ENCODE measurements at places on chromosomes 7 and 10. TPM values are rescaled to one million over a fixed set of nuclear protein-coding genes. Genes with fewer than 3 reads are reported as not detected.

Gene CLDN12
- 31.2 TPM for total RNA-seq

Gene EPO
- total RNA-seq = not detected

Gene CFAP58
- 1.4 TPM for total RNA-seq

Gene INTS1
- total RNA-seq = 68.9 TPM

Gene FAM131B
- 1.1 TPM for total RNA-seq

Gene FBXL15
- total RNA-seq = 15.9 TPM

Gene GIGYF1
- total RNA-seq = 23.3 TPM

Gene GRB10
- 24.0 TPM for total RNA-seq

Gene NUTM2B
- total RNA-seq = 0.58 TPM

Gene HTR5A
- total RNA-seq = not detected

Gene PIP
- not detected for total RNA-seq

Gene RHOBTB1
- total RNA-seq = 20.0 TPM

Gene BLNK
- total RNA-seq = not detected

Gene FOXL3
- not detected for total RNA-seq

Gene NOS3
- total RNA-seq = not detected

Gene EN2
- 0.69 TPM for total RNA-seq

Gene PLA2G12B
- not detected for total RNA-seq

Gene TEX36
- total RNA-seq = not detected

Gene SPDYE6
- not detected for total RNA-seq

Gene GGCT
- 54.2 TPM for total RNA-seq

Gene ITPRID1
- not detected for total RNA-seq

Gene BMPER
- total RNA-seq = 4.1 TPM

Gene KCP
- 0.13 TPM for total RNA-seq

Gene ABCC2
- 0.58 TPM for total RNA-seq

Gene ASZ1
- total RNA-seq = not detected

Gene POLR2J
- total RNA-seq = 42.8 TPM

Gene SRI
- 87.6 TPM for total RNA-seq

Gene LIPJ
- total RNA-seq = not detected

Gene PRTFDC1
- 1.6 TPM for total RNA-seq

Gene SHH
- not detected for total RNA-seq

Gene PANK1
- 6.3 TPM for total RNA-seq

Gene TMEM196
- total RNA-seq = not detected

Gene GNG11
- 90.1 TPM for total RNA-seq

Gene PNLIPRP1
- total RNA-seq = not detected

Gene CCM2
- 126 TPM for total RNA-seq

Gene MYPN
- total RNA-seq = 31.8 TPM

Gene PNLIPRP2
- total RNA-seq = not detected

Gene LBX1
- total RNA-seq = 1.7 TPM

Gene MCM10
- total RNA-seq = 26.1 TPM

Gene CALML3
- total RNA-seq = not detected

Gene KIAA1549
- 3.3 TPM for total RNA-seq

Gene FAM237B
- total RNA-seq = not detected

Gene NKX2-3
- not detected for total RNA-seq

Gene ANKRD30A
- not detected for total RNA-seq

Gene NPFFR1
- not detected for total RNA-seq

Gene PDZD7
- 1.2 TPM for total RNA-seq

Gene CHST3
- 40.6 TPM for total RNA-seq
